ENCODE measurements at places on chromosomes 3 and 15. TPM values are rescaled to one million over a fixed set of nuclear protein-coding genes. Genes with fewer than 3 reads are reported as not detected.

DNA sequence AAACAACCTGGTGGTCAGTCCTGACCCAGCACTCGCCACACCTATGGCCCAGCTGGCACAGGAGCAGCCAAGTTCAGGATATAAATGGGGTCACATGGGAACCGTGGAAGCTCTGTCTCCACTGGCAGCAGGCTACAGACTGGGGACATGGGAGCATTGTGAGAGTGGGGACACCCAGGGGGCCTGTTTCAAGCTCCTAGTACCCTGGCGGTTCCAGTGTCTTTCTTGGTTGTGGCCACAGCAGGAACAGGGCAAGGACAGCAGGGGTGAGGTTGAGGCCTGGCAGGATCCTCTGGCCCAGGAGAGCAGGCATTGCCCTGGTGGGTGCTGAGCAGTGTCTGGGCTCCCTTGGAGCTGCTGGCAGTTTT lies 1.9 kb downstream of the CSK start:
- no peaks in the 10 kb centered on the region for H3K36me3 ChIP-seq
- DNase-seq = no peak
- H3K27ac ChIP-seq = peak overlapping the region; percentile 70
- peak overlapping the region; percentile 83 for H3K4me3 ChIP-seq

- H3K4me1 ChIP-seq = peaks cover 80% of the 10 kb centered on the region
- no peak for DNase-seq
- no peak overlapping the region for H3K27ac ChIP-seq
- H3K36me3 ChIP-seq = no peaks in the 10 kb centered on the region
- H3K27me3 ChIP-seq = no peaks in the 10 kb centered on the region
- no peak overlapping the region for H3K4me3 ChIP-seq
Measured at GRCh38 chr15:101242160-101242998, 9.5 kb downstream of the CHSY1 start.

The MAGEL2 gene
- total RNA-seq = 0.09 TPM

The CCR5 gene
- not detected for total RNA-seq

The STXBP5L gene
- total RNA-seq = not detected
